Ureter (tissue), 1 donor: ENCODE measurements at places on chromosomes 3 and 15. TPM values are rescaled to one million over a fixed set of nuclear protein-coding genes. Genes with fewer than 3 reads are reported as not detected.

Gene STRC
- total RNA-seq, result 1.4 TPM

DNA sequence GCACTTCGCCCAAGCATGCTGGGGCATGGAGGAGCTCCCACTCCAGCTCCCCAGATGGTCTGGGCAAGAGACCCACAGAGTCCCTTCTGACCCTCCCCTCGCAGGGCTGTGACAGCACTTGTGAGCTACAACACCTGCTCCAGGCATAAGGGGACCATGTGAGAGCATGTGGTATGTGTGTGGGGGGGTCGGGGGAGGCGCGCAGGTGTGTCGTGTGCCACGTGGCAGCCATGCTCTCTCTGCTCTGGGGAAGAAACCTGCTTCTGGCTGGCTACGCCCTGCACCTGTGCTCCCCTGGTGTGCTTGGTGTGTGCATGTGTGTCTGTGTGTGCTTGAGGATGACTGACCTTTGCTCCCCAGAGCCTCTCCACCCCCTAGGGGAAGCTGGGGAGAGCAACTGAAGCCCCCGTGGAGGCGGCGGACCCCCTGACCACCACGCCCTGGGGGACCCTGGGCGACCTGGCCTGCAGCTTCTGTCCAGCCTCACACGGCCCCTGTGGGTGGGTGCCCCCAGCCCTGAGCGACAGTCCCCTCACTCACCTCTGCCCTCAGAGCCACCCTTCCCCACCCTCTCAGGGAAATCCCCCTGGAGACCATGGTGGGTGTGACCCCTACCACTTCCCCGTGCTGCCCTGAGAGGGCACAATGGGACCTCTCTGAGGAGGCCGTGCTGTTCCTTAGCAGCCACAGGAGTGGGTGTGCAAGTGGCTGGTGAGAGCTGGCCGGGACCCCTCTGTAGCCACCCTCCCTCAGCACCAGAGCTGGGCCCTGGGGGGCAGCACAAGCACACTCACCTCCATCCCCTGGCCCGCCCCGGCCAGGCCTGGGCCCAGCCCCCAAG lies 16.6 kb upstream of the SEC13 start:
- DNase-seq, result no peak

DNA sequence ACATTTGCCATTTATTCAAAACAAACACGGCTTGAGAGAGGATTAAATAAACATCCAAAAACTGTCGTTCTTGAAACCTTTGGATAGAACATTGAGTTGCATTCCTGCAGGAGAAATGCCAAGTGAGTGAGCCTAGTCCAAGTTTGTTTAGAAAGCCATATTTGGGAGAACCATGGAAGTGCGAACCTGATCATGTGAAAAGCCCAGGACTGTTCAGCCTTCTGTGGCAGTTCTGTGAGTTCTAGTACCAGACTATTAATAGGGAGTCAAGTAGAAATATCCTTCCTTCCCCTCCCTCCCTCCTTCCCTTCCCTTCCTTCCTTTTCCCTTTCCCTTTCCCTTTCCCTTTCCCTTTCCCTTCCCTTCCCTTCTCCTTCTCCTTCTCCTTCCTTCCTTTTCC lies 470.4 kb downstream of the LPP start:
- peak; percentile 83 for DNase-seq

- peak; percentile 27 for DNase-seq
Observed at GRCh38 chr3:126126286-126126685, 42.4 kb upstream of the SLC41A3 start.

Gene NRROS
- total RNA-seq, result 4.2 TPM

DNA sequence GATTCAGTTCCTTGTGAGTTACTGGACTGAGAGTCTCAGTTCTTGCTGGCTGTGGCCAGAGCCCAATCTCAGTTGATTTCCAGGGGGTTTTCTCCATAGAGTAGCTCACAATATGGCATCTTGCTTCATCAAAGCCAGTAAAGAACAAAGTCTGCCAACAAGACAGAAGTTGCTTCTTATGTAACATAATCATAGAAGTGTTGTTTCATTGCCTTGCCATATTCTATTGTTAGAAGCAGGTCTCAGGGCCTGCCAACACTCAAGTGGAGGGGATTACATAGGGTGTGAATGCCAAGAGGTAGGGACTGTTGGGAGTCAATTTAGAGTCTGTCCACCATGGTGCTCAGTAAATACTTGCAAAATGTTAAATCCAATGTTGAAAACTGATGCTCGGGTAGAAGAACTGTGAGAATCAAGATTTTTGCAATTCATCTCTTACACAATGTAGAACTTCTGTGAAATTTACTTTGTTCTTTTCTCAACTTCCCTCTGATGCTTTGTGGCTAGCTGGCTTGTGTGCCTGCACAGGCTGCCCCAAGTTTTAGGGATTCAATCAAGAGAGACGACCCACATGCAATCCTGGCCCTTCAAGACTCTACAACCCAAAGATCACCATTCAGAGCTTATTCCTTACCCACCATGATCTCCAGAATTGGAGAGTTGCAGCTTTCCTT lies 13.3 kb upstream of the PXYLP1 start:
- DNase-seq, result no peak
